ENCODE measurements at places on chromosomes 12 and 14.

GRCh38 chr12:120110550-120111501 is 5.7 kb downstream of the RAB35 start:
- no peak for DNase-seq

DNA sequence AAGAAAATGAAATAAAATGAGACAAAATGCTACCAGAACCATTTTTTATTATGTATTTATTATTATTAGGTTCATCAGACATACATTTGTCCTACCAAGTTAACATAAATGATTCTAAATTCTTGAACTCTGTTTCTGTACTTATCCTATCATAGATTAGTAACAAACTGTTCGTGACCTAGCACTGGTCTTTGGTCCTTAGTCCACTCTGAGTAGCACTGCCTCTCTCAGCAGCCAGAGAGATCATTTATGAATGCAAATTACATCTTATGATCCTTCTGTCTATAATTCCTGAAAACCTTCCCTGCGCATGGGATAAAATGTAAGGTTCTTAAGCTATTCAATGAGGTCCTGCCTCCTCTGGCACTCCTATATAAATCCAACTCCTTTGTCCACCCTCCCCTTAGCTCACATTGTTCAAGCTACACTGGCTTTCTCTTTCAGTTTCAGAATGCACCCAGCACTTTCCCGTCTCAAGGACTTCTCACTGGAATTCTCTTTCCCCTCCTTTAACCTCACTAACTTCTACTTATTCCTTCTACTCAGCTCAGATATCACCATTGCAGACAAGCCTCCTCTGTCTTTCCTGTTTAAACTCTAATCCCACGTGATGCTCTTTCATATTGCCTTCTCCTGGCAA is 17.1 kb downstream of the PDZRN4 start:
- DNase-seq: no peak

DNA sequence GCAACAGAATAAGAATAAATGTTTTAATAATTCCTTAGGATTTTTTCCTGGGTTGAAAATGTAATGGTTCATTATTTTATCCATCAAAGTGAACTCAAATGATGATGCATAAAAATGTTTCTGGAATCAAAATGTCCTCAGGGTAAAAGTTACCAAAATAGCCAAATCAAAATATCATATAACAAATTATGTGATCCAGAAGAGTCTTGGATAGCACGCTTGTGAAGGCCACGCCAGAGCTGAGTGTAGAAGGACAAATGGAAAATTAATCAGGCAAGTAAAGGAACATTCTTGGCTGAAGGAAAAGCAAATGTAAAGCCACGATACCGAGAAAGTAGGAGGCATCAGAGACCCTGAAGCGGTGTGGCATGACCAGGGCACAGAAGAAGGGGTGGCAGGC is 169.2 kb downstream of the CAPZA3 start:
- DNase-seq: no peak

DNA sequence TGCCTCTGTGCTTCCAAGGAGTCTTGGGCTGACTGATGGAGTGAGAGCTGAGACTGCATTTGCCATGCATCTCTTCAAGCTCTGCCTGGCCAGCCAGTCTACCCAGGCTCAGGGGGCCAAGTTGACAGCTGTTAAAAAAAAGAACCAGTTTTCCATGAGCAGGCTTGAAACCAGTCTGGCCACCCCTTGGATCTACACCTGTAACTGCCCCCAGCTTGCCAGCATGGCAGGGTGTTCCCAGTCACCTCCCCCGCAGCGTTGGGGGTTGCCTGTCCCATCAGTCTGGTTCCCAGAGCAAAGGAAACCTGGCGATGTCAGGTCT is 202.7 kb downstream of the ZFP36L1 start:
- DNase-seq: no peak

DNA sequence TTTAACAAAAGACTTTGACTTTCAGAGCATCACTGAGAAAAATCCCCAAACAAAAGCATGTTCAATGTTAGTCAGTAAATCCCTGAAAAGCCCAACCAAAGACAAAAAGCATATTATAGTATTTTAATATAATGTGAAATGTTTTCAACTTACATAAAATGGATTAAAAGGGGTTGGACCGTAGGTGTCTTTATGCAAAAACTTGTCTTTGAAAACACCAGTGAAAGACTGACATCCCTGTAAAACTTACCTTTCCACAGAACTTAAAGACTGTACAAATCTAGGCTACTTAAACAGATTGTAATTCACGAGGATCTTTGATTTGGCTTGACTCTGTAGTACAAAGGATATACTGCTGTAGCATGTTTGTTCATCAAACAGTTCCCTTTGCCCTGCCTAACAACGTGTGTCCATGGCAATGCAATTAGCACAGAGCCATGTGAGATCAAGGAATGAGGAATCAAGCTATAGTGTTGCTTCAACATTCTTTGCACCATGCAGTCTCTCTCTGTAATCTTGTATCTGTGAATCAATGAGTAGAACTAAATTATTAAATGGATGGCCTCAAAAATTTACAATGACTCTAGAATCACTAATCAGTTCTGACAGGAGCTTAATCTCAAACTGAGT is 138.5 kb upstream of the SYT1 start:
- no peak for DNase-seq

GRCh38 chr12:93638954-93639353 is 38.2 kb upstream of the CRADD start:
- peak; percentile 47 for DNase-seq

DNA sequence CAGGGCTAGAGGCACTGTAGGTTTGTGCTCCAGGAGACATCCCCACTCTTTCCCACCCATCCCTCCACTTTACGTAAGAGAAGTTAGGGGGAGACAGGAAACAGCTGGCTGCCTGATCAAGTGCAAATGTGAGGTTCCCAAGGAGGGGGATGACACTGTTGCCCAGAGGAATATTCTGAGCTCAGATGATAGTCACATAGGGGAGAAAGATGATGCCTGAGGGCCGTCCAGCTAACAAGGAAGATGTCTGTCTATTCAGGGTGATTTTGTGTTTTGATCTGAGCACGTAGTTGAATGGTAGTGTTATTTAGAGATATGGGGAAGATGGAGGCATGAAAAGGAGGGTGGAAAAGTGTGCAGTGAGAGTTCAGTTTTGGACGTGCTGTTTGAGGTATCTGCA is 13.9 kb upstream of the GPRC5D start:
- DNase-seq: no peak

GRCh38 chr14:93369713-93370266 is 22.8 kb downstream of the COX8C start:
- no peak for DNase-seq

Measured in WERI-Rb-1 (cell line).